ENCODE measurements at places on chromosomes 1 and 21. TPM values are rescaled to one million over a fixed set of nuclear protein-coding genes. Genes with fewer than 3 reads are reported as not detected.

Gene LDLRAD1
- not detected for total RNA-seq

Gene CCDC27
- not detected for total RNA-seq

Gene GJA9
- total RNA-seq, result not detected

Gene CFHR3
- total RNA-seq, result 0.10 TPM

Gene GPX7
- not detected for total RNA-seq

Gene LEFTY1
- total RNA-seq, result 0.50 TPM

All from A549 treated with CORT108297 at 1 μM for 4 hours (cell line).